ENCODE measurements at places on chromosomes 7 and 10.
A peak's percentile ranks its signal among the peaks of the same experiment; 100 is the strongest.

GRCh38 chr7:108270385-108271015 is 140.3 kb upstream of the LAMB4 start:
- DNase-seq: no peak

DNA sequence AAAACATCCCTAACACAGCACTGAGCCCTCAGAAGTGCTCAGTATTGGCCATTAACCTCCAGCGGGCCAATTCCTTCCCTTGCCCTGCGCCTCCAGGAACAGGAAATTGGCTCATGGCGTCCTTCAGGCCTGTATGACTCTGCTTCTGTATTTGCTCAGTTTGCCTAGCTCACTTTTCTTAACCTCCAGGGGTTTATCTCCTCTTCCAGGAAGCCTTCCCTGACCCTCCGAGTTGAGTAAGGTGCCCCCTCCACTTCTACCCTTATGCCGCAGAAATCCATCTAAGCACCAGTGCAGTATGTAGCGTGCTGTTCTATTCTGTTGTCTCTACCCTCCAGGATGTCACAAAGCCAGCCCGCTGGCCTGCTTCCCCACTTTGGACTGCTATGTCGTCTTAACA is 1.1 kb upstream of the SFXN4 start:
- no peak for DNase-seq

DNA sequence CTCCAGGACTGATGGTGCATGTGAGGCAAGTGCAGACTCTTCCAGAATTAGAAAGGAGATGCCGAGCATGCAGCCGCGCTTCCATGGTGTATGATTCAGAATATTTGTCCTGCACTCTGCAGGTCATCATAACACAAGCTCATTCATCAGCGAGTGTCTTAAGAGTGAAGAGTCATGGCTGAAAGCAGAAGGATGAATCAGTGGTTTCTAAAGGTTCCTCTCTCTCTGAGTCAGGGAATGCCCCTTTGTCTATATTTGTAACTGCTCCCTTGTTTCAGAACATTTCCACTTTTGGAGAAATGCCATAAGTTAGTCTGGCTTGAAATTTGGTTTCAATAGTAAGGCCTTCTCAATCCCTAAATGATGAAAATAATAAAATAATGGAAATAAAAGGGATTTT is 52.3 kb downstream of the HECW1 start:
- no peak for DNase-seq

DNA sequence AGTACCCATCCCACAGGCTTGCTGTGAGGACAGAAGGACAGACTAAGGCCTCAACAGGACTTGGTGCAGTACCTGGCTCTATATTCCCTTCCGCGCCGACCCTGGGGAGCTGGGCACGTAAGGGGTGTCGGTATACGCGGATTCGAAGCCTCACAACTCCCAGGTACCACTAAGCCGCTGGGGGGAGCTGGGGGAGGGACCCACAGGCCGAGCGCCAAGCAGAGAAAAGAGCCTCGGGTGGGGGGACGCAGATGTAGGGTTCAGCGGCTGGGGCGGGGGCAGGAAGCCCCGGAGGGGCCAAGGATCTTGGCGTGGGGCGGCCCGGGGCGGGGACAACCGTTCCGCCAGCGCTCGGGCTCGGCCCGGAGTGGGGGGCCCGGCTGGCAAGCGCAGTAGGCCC is 126.4 kb upstream of the ZNF746 start:
- peak; percentile 75 for DNase-seq

GRCh38 chr7:155744971-155745683 is 67.1 kb downstream of the SHH start:
- DNase-seq: no peak

DNA sequence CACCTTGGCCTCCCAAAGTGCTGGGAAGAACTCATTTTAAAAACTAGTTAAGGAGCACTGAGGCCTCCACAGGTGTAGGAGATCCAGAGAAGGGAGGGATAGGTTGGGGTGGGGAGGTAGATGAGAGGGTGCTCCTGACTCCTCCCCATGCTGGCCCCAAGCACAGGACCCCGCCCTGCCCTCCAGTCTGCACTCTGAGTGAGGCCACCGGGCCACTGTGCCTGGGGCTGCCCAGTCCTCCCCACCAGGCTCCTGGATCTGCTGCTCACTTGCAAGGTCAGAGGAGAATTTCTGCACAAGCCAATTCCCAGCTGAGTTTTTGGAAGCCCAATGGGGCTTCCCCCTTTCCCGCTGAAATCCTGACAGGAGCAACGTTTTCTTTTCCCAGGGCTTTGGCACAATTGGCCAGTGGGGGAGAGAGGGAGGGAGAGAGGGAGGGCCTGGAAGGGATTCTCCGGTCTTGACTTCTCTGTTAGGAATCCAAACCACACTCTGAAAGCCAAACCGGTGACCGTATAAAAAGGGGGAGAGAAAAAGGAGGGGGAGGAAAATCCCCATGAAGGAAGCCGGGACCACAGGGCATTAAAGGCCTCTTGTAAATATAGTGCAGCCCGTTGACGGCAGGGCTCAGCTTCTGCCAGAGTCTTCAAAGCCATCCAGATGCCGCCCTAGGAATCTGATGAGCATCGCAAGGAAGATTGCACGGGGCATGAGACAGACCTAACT is 116.2 kb downstream of the SH3PXD2A start:
- no peak for DNase-seq

GRCh38 chr10:33884604-33885003 is 550.1 kb upstream of the NRP1 start:
- no peak for DNase-seq

- peak; percentile 32 for DNase-seq
These were observed 9.6 kb downstream of the GPRIN2 start for GRCh38 chr10:46546591-46547540.

DNA sequence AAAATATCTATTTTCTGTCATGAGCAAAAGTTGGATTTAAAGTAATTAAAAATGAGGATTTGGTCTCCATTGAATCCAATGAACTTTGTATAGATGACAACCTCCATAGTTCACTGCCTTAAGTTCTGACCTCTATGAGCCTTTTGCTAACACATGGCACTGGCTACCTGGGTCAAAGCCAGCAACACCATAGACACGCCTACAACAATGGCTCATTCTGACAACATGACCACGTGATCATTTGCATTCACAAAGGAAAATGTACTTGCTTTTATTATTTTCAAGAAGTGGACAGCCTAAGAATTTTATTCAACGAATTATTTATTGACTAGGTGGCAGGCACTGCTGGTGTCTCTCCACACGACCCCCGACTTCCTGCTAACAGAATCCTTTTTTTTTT is 90.6 kb downstream of the CARD11 start:
- DNase-seq: no peak

- DNase-seq: no peak
These were observed 15.1 kb downstream of the STEAP4 start for GRCh38 chr7:88291398-88292173.

- DNase-seq: no peak
These were observed 73.9 kb downstream of the EBF3 start for GRCh38 chr10:129890170-129890569.

- peak; percentile 54 for DNase-seq
These were observed 650.5 kb upstream of the SORCS1 start for GRCh38 chr10:107814865-107815487.

DNA sequence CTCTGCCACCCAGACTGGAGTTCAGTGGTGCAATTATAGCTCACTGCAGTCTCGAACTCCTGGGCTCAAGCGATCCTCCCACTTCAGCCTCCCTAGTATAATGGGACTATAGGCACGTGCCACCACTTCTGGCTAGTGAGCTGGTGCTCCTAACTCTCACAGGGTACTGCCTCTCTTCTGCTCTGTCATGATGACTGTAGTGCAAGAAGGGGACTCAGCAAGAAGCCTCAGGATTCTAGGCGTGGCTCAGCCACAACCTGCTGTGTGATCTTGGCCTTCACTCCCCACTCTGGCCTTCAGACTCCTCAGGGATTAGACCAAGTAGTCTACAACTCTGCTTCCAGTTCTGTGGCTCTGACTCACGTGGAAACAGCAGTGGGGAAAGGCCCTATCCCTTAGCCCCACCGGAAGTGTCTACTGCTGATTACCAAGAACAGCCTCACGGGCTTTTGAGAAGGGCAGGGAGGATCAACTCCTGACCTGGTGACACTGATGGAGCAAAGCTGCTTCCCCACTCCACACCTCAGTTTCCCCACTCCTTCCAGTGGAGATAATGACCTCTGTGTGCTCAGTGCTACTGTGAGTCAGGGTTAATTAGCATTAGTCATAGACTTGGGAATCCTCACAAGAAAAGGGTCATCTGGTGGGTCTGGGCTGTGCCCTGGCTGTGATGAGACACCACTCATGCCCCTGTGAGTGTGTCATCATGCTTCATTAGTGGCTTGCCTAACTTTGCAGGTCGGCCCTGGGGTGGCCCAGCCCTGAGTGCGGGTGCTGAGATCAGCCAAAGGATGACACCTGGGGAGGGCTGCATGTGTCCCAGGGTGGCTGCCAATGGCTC is 41.1 kb downstream of the ZC3HC1 start:
- peak; percentile 33 for DNase-seq

- no peak for DNase-seq
These were observed 225.8 kb downstream of the MAD1L1 start for GRCh38 chr7:2006921-2007381.

DNA sequence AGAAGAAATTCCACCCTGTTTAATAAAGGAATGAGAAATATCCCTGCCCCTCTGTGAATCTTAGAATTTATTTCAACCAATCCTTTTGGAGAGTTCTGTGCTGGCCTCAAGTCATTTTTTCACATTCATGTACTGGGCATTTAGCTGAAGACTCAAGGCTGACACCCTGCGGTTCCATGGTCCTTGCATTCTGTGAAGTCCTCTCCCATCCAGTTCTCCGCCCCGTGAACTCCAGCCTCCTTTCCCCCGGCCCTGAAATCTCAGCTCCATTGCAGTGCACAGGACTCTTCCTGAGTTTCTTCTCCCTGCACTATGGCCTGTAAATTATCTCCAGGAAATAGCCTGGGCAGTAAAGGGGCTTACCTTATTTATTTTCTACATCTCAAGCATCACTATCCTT is 183.0 kb upstream of the KCND2 start:
- DNase-seq: peak; percentile 3

- no peak for DNase-seq
These were observed 207.3 kb upstream of the POT1 start for GRCh38 chr7:125136755-125137532.

DNA sequence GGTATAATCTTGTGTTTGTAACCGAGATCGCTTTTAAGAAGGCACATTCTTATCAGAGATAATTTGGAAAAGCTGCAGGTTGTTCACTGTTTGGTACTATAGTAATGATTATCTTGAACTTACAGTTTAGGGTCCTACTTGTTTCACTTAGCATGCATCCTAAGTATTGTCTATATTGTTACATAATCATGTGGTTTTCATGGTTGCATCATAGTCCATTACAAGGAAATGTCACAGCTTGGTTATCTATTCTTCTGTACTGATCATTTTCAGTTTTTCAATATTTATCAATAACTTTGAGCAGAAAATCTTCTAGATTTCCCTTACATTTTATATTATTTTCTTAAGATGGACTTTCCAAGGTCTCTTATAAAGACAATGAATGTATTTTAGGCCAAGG is 116.3 kb downstream of the PLPP4 start:
- DNase-seq: no peak

DNA sequence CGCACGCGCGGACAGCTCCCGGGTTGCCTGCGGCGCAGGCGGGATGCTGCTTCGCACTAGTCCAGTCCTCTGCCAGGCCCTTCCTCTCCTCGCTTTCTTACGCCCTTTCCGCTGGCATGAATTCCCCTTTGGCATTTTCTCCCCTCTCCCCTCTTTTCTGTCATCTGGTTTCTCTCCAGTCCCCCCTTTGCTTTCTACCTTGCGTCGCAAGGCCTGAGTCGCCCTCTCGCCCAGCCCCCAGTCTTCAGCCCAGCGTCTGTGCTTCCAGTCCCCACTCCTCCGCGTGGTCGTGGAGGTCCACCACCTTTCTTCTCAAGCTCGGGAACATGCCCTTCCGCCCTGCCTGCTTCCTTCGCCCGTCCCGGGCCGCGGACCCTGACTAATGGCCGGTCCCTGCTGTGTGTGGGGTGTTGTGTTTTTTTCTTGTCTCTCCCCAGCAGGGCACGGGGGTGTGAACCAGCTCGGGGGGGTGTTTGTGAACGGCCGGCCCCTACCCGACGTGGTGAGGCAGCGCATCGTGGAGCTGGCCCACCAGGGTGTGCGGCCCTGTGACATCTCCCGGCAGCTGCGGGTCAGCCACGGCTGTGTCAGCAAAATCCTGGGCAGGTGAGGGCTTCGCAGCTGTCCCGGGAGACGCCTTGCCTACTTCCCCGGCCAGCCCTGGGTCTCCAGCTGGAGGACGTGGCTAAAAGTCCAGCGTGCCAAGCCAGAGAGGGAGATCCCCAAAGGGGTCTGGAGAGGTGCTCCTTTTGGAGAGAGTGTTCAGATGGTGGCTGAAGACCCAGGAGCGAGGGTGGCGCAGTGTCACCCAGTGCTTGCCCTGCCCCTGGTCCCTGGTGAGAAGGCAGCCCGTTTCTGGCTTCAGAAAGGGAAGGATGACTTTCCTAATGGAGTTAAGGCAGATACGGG is 4.2 kb downstream of the PAX2 start:
- peak; percentile 54 for DNase-seq

DNA sequence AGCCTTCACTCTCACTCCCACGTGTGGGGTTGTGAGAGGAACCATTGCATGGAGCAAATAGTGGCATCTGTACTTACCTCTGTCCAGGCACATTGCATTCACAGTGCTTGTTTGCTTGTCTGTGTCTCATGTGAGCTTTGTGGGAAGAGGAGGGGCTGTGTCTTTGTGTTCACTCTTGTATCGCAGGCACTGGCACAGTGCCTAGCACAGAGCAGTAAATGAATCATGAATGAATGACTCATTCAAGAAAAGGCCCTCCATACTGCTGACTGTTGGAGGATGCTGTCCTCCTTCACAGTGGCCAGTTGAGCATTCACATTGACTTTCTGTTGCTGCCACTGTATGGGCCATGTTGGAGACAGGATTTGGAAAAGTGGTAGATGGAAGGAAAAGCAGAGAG is 125.3 kb downstream of the SORCS3 start:
- no peak for DNase-seq

DNA sequence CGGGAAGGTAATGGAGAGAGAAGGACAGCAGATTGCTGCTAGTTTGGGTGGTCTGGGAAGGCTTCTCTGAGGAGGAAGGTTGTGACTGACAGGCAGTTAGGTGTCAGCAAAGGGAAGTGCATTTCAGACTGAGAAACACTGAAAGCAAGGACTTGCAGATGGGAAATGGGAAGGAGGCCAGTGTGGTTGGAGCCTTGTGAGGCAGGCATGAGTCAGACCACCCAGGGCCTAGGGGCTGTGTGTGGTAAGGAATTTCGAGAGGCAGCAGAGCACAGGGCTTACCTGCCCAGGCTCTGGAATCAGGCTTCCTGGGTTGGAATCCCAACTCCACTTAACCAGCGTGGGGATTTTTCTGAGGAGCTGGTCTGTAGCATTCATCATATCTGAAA is 53.5 kb downstream of the NRF1 start:
- DNase-seq: peak; percentile 37

DNA sequence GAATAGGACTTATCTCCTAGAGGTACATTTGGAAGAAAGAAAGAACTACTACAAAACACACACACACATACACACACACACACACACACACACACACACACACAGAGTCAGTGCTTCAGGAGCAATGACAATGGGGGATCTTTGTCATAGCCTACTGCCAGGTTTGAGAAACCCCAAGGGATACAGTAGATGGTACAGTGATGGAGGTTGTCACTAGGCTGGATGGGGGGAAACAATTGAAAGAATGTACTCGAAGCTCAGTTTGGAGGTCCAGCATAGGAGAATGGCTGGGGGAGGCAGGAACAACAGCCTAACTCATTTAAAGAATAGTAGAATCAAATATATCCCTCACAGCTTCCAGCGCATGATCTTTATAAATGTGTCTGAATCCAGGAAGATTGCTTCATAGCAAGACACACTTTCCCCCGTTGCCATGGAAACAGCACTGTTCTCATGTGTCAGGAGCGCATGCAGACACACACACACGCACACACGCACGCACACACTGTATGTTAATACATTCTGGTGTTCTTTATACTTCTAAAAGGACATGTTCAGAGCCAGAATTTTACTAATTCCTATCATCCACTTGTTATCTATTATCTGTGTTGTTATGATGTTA is 32.6 kb upstream of the ZNRF2 start:
- no peak for DNase-seq

Measured in SK-N-SH (cell line).